ENCODE measurements at places on chromosomes 6 and 20. TPM values are rescaled to one million over a fixed set of nuclear protein-coding genes. Genes with fewer than 3 reads are reported as not detected.

Gene PLEKHG1
- 0.60 TPM for polyA plus RNA-seq

Gene TCP1
- 242 TPM for polyA plus RNA-seq

Gene IMPG1
- polyA plus RNA-seq = not detected

Gene PTCRA
- polyA plus RNA-seq = not detected

Gene LY6G5C
- 1.5 TPM for polyA plus RNA-seq

Gene CFB
- 0.49 TPM for polyA plus RNA-seq

Gene MUC21
- polyA plus RNA-seq = not detected
